ENCODE measurements at places on chromosomes 2 and 18.

DNA sequence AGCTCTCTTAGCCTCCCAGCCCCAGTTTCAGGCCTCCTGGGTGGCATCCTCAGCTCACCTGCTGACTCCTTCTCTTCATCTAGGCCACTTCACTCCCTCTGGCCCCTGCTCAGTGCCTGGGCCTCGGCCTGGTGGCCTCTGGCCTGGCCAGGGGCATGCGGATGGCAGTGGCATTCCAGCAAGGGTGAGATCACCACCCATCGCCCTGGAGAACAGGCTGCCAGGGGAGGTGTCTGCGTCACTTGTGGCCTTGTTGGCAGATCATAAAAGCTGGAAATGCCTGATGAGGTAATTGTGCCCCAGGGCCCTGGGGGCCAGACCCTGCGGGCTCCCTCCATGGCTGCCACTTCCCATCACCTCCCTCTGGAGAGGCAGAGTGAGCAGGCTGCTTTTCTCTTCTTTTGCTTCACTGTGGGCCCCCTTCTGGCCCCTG lies 72.5 kb upstream of the SMAD2 start:
- DNase-seq: no peak

DNA sequence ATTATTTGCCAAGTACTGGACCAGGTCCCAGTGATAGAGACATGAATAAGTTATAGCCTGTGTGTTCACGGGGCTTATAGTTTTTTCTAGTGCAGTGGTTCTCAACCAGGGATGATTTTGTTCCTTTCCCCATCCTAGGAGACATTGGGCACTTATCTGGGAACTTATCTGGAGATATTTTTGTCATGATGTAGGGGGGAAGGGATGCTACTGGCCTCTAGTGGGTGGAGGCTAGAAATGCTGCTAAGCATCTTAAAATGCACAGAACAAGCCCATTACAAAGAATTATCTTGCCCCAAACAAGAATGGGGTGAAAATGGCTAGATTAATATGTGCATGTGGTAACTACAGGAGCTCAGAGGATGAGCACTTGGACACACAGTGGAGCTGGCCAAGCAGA lies 75.2 kb downstream of the KLHL29 start:
- no peak for DNase-seq

- no peak for DNase-seq
Measured at GRCh38 chr2:19361325-19361990, 3.0 kb upstream of the OSR1 start.

DNA sequence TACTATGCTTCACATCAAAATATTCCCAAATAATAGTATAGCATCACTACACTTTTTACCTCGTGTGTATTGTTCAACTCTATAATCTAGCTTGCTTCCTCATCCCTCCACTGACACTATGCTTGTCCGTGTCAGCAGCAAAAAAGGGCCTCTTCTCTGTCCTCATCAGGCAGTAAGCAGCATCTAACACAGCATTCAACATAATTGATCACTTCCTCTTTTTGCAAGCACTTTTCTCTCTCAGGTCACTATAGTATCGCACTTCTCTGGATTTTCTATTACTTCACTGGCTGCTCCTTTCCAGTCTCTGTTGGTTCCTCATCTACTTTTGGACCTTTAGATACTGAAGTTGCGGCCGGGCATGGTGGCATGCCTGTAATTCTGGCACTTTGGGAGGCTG lies 64.9 kb upstream of the ZSWIM2 start:
- DNase-seq: peak; percentile 96

GRCh38 chr2:88450925-88451810 lies 1.3 kb downstream of the FOXI3 start:
- DNase-seq: no peak

GRCh38 chr18:58896268-58896667 lies 31.6 kb downstream of the ZNF532 start:
- DNase-seq: no peak

DNA sequence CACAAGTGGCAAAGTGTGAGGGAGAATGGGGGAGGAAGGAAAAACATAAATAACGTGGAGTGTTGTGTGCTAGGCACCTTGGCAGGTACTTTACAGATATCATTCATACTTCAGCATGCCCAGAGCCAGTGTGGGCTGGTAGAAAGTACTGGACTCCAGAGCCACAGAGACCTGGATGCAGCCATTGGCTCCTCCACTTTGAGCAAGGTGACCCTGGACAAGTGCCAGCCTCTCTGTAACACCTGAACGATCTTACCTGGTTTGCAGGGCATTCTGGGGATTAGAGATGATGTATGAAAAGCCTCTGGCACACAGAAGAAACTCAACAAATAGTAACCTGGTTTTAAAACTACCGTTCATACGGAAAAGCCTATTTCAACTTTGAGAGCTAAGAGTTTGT lies 6.3 kb downstream of the LOXHD1 start:
- no peak for DNase-seq

DNA sequence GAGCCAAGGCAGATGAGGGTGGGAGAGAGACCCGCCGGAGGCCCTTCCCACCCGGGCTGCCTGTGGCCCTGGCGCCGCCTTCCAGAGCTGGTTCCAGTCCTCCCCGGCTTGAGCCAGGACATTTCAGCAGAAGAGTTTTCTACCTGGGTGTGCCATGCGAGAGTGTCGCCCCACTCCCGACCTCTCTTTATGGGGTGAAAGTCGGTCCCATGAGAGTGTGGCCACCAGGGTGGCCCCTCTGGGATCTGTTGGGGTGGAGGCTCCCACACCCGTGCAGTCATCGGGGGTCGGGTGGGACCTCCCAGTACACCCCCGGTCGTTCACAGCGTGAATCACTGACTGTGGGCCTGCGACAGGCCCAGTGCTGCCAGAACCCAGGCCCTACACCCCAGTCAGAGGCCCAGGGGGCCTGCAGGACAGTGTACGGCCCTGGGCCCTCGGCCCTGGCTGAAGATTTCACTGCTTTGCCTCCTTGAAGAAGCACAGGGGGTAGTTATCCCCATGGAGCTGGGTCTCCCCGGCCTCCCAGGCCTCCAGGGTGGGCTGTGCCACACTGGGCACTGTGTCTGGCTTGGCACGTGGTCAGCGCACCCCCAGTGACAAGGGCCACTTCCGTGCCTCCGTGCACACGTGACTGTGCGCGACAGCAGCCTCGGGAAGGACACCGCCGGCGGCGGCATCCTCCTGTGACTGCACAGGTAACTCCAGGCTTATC lies 5.9 kb downstream of the NFATC1 start:
- no peak for DNase-seq

GRCh38 chr2:218733171-218734021 lies 22.8 kb downstream of the TTLL4 start:
- peak; percentile 91 for DNase-seq

- DNase-seq: no peak
Measured at GRCh38 chr2:58497168-58497567, 256.0 kb upstream of the FANCL start.

GRCh38 chr2:16553226-16553625 lies 112.4 kb downstream of the CYRIA start:
- DNase-seq: no peak

DNA sequence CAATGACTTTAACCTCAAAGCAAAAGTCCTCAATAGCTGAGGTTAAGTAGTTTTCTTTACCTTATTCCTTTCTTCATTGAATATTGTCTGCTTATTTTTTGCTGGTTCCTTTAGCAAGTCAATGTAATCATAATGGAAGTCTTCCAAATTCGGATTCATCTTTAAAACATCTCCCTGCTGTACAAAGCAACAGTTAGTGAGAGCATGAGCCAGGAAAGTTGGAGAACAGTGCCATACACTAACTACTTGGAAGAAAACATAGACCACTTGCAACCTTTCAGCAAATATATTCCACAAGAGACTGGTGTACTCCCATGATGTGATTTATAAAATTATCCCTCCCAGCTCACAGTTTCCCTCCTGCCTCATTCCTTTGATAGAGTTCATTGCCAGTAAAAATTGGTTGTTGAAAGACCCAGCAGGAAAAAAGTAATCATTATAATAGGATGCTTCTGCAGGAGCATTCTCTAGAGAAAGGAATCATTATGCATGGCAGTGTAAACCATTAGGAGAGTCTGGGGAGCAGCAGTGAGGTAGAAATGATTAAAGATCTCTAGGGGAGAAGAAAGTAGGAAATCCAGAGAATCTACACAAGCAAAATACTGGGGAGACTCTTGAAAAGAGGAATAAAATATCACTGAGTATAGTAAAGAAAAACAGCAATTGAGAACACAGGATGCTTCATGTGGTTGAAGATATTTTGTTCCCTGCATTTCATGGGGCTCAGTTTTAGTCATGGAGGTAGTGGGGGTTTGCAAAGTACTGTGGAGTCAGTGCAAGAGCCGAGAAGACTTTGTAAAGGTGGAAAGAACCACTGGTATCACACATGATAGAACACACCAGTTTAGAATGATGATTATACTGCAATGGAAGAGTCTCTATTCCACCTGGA lies 38.6 kb upstream of the TTN start:
- DNase-seq: no peak

DNA sequence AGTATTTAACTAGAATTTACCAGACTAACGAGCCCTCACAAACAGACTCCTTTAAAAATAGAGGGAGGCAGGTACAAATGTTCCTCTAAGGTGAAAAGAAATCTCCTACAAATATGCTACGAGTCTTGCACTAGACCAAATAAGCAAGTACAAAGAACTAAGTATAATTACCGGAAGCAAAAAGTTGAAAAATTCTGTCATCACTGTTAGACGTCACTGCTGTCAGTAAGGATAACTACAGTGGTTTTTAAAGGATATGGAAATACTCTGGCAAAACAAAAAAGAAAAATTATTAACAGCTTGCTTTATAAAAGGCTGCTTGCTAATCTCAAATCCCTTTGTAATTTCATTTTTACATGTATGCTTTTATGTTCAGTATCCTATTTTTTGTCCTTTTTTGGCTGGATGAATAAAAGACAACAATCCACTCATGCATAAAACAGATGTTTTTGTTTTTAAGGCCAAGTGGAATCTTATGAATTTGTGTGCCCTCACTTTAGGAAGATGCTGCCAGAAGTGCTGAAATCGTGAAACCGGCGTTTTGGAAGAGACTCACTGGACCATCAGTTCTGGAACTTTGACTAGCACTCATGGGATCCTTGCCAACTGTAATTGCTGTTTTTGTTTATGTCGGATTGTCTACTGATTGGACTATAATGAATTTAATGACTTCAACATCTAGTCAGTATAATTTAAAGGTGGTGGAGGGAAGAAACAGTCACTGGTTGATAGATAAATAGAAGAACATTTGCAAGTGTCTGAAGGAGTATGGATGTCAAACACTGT lies 6.7 kb downstream of the ZNF521 start:
- no peak for DNase-seq

- DNase-seq: no peak
Measured at GRCh38 chr2:14735696-14736095, 103.2 kb downstream of the LRATD1 start.

DNA sequence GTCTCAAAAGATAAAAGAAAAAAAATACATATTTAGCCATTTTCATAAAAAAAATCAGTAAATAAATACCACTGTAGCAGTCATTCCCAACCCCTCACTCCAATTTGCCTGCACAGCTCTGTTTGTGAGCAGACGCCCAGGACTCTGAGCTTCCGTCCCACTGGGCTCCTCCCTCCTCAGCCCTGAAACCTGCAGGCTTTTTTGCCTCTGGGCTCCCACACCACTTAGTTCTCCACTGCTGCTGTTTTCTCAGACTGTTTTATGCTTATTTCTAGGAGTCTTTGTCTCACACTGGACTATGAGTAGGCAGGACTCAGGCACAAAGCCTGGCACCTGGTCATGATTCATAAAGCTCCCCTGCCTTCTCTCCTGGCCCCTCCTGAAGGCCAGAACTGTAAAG lies 6.1 kb upstream of the CXCR1 start:
- DNase-seq: no peak

- peak; percentile 72 for DNase-seq
Measured at GRCh38 chr2:27370816-27371620, 602 bp downstream of the SNX17 start.

DNA sequence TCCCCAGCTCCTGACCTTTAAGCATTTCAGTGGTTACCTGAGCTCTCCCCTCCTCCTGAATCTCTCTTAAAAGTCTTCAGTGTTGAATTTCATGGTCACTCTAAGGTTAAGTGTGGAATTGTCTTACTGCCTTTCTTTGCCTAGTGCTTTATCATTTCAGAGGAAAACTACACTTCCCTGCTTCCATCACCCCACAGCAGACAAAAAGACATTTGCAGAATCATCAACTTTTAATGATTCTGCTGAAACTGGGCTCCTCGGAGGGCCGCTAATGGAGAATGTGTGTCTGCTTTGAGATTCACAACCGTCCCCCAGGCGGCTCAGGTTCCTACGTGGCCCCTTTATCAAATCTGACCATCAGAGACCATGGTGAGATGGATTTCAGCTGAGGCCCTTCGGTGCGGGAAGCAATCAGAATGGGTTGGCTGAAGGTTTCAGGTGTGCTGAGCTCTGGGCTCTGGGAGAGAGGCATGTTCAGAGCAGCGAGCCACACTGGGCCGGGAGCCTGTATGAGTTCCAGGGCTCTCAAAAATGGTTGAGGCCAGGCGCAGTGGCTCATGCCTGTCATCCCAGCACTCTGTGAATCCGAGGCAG lies 41.9 kb upstream of the TBC1D8 start:
- DNase-seq: no peak

DNA sequence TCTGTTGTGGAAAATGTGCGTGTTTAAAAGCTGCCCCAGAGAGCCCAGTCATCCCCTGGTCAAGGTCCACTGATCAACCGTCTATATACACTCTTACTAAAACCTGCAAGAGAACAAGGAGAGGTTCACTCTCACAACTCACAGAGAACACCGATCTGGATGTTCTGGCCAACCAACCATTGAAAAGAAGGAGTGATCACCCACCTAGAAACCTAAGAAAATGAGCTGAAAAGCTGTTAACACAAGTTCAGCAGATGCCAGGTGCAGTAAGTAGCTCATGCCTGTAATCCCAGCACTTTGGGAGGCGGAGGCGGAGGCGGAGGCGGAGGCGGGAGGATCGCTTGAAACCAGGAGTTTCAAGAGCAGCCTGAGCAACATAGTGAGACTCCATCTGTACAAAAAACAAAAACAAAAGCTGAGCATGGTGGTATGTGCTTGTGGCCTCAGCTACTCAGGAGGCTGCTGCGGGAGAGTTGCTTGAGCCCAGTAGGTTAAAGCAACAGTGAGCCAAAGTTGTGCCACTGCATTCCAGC lies 14.5 kb downstream of the ATG16L1 start:
- DNase-seq: no peak

GRCh38 chr18:40431071-40431985 lies 1523.7 kb upstream of the PIK3C3 start:
- no peak for DNase-seq

GRCh38 chr2:185128346-185128745 lies 530.0 kb downstream of the ZNF804A start:
- no peak for DNase-seq

GRCh38 chr2:120132190-120132589 lies 91.0 kb downstream of the TMEM185B start:
- no peak for DNase-seq

DNA sequence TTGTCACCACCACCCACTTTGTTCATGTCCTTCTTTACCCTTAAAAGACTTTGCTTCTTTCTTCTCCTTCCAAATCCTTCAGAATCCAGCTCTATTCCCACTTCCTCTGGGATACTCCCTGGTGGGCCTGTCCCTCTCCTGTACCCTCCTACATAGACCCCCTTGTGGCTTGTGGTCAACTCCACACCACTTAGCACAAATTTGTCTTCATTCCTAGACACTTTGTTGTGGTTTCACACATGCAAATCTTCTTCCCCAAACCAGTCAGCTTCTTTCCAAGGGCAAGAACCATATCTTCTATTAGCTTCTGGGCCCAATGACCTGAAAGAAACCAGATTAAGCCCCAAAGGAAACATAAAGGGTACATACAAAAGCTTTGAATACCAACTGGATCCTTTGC lies 342.4 kb downstream of the TNS1 start:
- DNase-seq: no peak
